Osteocyte (in vitro differentiated cells): ENCODE measurements at places on chromosomes 11 and 22. TPM values are rescaled to one million over a fixed set of nuclear protein-coding genes. Genes with fewer than 3 reads are reported as not detected.

PANX3 gene
- total RNA-seq = not detected in 2 replicates

RTN4RL2 gene
- total RNA-seq = 0.81 and 0.84 TPM in 2 replicates

OR8D1 gene
- not detected in 2 replicates for total RNA-seq

TMEM45B gene
- total RNA-seq = not detected in 2 replicates

SYCE3 gene
- total RNA-seq = not detected in 2 replicates

MFRP gene
- total RNA-seq = not detected in 2 replicates

MYEOV gene
- total RNA-seq = 1.6 and 1.8 TPM in 2 replicates

DNA sequence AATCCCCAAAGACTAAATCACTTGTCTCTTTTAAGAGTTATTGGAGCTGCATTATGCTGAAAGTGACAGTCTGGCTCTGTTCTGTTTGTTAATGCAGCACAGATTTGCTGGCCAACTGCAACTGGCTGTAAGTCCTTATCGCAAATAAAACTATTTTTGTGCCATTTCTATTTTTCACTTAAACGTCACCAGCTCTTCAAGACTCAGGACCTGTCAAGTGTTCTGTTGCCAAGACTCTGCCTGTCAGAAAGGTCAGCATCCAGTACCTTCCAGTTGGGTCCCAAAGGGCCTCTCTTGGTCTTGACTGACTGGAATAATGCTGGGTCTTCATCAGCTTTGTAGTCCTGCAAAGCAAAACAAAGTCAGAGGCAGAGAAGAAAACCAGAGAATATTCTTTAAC, 45.6 kb downstream of the PITPNB start:
- no peak for DNase-seq

GRCh38 chr11:60280412-60280811, at the start of gene MS4A4A:
Gene MS4A4A, plus strand, starts transcription at chr11:60280666. Its CDS starts 10 bp downstream, at chr11:60280676.
- no peak for DNase-seq

DNA sequence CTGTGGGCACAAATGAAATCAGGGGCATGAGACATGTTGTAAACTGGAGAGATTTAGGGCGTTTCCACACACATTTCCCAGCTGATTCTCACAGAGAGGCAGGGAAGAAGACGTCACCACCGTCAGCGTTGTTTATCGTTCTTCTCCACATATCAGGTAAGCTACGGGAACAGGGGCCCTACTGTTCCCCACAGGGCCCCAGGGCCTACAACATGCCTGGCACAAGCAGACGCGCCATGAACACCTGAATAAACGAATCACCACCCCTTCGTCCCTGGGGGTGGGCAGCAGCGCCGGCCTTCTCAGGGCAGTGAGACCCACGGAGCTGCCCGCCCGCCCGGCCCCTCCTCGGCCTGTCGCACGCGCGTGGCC, 342 bp downstream of the EFCAB6 start:
- no peak for DNase-seq
